ENCODE measurements at places on chromosomes 11 and 22.

- peak; percentile 49 for DNase-seq
These were observed 31.6 kb upstream of the JAM3 start for GRCh38 chr11:134037046-134037908.

GRCh38 chr11:1409108-1409851 is 19.5 kb downstream of the BRSK2 start:
- no peak for DNase-seq

- DNase-seq = no peak
These were observed 48.9 kb upstream of the TBCEL start for GRCh38 chr11:120974965-120975364.

GRCh38 chr11:94602430-94603372 is 35.5 kb downstream of the PIWIL4 start:
- no peak for DNase-seq

- DNase-seq = no peak
These were observed 20.1 kb upstream of the SPTBN2 start for GRCh38 chr11:66749091-66749490.
